ENCODE measurements at places on chromosomes 5 and 9.
A peak's percentile ranks its signal among the peaks of the same experiment; 100 is the strongest.

DNA sequence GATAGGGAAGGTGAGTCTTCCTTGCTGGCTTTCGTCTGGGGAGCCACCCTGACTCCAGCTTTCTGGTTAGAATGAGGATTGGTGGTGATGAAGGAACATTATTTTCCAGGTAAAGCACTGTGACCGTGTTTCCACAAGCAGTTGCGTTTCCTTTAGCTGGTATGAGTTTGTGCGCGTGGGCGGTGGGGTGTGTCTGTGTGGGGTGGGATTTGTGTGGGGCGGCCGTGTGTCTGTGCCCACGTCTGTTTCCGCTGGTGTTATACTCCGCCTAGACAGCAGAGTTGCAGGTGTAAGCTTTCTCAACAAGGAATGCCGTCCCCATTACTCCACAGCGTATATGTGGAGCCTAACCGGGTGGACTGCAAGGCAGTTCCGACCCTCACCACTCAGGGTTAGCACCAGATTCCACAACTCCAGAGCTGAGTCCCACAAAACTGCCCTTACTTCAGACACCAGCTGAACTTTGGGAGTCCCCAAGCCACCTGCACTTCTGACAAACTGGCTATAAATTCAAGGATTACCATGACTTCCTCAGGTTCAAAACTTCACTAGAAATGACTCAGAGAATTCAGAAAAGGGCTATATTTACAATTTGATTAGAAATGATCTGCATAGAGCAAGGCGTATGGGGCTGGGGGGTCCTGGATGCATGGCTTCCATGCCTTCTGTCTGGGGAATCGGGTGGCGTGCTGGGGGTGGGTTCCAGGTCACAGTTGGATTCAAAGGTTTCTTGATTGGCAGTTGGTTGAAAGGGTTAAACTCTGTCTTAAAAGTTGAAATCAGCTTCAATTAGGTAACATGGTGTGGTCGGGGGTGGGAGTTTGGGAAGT, 29.8 kb downstream of the PROP1 start:
- no peak for DNase-seq

GRCh38 chr5:91296674-91297143, 86.4 kb downstream of the ARRDC3 start:
- peak; percentile 56 for DNase-seq

GRCh38 chr9:117354244-117354847, 60.5 kb downstream of the ASTN2 start:
- no peak for DNase-seq

DNA sequence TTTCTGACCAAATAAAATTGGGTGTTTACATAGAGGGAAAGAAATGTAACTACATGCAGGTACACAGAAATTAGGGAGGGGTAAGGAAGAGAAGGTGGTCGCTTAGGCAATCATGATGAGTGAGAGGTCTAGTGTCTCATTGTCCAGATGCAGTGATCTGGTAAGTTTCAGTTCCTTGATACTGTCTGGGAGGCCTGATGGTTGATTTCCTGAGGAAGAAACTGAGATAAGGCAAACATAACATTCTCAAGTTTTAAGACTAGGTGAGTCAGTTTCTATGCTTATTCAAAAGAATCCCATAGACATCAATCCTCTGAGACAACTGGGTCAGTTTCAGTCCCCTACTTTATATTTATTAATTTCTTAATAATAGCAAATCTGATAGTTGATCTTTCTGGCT, 843.3 kb upstream of the CDH10 start:
- no peak for DNase-seq

DNA sequence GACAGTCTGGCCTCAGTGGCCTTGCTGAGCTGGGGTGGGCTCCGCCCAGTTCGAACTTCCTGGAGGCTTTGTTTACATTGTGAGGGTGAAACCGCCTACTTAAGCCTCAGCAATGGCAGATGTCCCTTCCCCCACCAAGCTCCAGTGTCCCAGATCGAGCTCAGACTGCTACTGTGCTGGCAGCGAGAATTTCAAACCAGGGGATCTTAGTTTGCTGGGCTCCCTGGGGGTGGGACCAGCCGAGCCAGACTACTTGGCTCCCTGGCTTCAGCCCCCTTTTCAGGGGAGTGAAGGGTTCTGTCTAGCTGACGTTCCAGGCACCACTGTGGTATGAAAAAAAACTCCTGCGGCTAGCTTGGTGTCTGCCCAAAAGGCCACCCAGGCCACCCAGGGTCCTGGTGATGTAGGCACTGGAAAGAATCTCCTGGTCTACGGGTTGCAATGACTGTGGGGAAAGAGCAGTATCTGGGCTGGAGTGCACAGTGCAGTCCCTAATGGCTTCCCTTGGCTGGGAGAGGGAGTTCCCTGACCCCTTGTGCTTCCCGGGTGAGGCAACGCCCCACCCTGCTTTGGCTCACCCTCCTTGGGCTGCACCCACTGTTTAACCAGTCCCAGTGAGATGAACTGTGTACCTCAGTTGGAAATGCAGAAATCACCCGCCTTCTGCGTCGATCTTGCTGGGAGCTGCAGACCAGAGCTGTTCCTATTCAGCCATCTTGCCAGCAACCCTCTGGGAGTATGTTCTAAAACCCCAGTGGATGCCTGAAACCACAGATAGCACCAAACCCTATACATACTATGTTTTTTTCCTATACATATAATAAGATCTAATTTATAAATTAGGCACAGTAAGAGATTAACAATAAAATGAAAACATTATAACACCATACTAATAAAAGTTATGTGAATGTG, 95.5 kb downstream of the TMEM161B start:
- no peak for DNase-seq

GRCh38 chr5:14706615-14707021, 42.1 kb downstream of the OTULIN start:
- peak; percentile 35 for DNase-seq

DNA sequence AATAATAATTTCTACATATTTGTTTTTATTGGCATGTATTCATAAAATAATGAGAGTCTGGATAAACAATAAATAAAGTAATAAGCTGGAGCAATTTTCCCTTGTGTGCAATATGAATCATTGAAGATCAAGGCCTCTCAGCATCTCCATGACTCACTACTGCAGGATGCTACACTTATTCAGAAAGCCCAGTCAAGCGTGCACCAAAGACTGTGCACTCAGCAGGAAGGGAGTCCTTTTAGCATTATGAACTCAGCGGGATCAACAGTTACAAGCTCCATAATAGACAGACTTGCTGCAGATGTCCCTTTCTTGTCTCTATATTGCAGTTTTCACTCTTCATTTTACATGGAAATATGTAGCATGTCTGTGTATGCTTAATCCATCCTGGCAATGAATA, 485.3 kb downstream of the CDH9 start:
- DNase-seq = peak; percentile 26

- no peak for DNase-seq
Measured at GRCh38 chr9:130919559-130920145, 19.4 kb downstream of the FIBCD1 start.

- peak; percentile 21 for DNase-seq
Measured at GRCh38 chr5:120817044-120817985, 353.2 kb downstream of the PRR16 start.

GRCh38 chr9:27382308-27382707, 85.4 kb upstream of the EQTN start:
- peak; percentile 55 for DNase-seq

DNA sequence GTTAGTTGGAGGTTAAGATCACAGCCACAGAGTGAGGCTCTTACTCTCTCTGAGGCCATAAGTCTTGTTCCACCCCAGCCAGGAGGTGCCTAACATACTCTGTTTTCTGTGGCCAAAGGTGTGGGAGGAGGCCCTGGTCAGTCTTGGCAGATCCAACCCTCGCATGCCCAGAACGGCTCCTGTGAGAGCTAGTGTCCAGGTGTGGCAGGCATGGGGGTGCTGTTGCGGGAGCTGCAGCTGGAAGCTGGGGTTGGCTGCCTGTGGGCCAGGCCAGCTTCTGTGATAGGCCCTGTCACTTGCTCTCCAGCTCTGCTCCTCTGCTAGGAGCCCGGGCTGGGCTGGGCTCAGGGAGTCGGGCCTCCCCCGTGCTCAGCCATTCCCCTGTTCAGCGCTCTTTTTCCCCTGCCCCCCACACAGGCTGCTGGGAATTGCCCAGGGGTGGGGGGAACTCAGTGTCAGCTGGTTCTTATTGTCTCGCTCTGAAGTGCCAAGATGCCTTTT, 31.6 kb downstream of the IER5L start:
- DNase-seq = no peak

DNA sequence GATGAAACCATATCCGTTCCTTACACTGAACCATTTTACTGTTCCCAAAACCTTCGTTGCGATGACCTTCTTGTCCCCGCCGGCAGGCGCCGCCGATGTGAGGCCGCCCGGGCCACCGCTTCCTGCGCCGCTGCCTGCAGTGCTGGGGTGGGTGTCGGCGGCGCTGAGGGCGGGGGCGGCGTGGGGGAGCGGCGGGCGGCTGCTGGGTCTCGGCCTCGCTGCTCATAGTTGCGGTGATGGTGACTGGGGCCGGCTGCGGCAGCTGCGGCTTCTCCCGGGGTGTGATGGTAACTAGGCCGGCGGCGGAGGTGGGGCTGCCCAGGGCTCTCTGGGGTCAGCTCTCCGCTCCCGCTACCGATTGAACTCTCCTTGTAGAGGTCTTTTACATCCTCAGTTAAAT, 14.1 kb upstream of the OR2S2 start:
- DNase-seq = no peak

DNA sequence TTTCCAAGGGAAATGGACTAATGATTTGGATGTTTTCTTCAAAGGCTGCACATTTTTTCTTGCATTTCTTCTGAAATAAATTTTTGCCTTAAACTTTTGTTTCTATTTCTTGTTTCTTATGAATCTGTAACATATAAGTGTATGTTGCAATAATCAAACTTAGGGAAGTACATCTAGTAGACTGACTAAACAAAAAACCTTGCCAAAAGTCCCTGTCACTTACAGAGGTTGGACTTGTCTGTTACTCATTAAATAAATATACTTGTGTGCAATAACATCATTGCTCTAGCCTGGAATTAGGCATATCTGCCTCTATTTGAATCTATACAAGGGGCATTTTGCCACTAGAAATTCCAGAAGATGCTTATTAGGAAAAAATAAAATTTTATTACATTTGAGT, 56.6 kb downstream of the C6 start:
- DNase-seq = peak; percentile 59

DNA sequence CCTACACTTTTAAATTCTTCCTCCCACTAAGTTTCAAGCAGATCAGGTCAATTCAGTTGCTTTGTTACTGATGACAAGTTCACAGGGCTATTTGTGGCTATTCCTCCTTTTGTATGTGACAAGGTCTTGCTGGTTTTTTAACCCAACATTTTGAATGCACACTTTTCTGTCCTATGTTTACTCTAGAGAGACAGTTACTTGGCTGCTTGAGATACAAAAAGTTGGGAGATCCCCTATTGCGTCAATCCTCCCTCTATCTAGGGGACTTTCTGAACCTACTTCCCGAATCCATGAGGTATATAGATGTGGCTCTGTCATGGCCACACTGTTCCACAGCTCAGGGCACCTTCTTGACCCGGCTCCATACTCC, 386.7 kb downstream of the NTRK2 start:
- DNase-seq = no peak

DNA sequence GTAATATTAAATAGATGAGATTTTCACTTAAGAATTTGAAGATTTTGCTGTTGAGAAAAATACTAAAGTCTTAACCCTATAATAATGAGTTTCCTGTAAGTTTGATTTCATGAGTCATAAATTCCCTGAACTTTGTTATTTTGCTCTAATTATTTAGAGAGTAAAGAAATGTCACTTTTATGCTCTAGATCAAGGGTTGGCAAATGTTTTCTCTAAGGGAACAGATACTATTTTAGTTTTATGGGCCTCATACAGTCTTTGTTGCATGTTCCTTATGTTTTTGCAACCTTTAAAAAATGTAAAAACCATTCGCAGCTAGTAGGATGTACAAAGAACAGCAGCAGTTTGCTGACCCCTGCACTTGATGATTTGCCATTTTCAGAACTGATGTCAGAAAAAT, 480 bp upstream of the TXNDC8 start:
- DNase-seq = no peak

DNA sequence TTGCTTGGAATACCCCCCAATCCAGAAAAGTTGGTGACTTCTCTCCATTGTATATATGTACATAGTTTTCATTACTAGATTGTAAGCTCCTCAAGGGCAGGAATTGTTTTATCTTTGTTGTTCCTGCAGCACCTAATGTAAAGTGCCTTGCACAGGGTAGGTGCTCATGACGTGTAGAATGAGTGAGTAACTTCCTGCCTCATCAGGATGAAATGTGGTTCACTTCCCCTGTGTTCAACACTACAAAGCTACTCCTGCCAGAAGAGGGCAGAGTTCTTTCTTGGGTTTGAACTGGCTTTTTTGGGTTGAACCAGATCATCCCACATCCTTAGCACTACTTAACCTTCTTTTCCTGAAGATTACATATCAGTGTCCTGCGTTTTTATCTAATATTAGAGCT, 23.9 kb downstream of the GTF3C4 start:
- peak; percentile 49 for DNase-seq

GRCh38 chr5:74225587-74225986, 414.9 kb downstream of the ENC1 start:
- DNase-seq = no peak

DNA sequence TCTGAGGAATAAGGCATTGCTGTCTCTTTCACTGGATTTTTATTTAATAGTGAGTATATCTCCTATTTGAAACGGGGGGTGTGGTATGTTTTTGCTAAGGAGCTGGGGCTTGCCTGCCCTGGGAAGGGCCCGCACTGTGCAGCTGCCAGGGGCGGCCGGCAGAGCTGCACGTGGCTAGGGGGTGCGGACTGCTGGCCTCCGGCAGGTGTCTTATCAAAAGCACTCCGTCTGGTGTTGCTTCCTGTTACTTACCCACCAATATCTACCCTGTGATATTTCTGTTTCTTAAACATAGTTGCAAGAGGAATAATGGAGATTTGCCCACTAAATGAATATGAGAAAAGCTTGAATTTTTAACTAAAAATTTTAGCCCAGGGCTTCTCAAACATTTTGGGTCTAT, 232.0 kb downstream of the IRX1 start:
- DNase-seq = no peak

DNA sequence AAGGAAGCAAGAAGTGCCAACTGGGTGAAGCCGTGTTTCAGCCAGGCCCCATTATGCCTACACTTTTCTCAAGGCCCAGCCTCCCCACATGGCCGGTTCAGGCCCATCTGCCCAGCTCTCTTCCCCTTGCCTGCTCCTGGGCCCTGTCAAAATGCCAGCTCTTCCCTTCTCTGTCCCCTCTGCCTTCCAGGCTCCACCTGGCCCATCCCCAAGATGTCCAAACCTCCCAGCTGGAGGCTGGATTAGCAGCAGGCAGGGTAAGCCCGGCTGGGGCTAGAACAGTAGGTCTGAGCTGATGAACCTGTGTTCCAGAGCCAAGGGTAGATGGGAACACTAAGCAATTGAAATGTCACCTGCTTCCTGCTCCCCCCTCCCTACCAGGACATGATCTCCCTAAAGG, 64.1 kb upstream of the HSPA9 start:
- no peak for DNase-seq

- peak; percentile 57 for DNase-seq
Measured at GRCh38 chr5:121350181-121350930, 501.3 kb upstream of the FTMT start.
